Right forelimb (tissue), 1 donor: ENCODE measurements at places on chromosomes 4 and X.

DNA sequence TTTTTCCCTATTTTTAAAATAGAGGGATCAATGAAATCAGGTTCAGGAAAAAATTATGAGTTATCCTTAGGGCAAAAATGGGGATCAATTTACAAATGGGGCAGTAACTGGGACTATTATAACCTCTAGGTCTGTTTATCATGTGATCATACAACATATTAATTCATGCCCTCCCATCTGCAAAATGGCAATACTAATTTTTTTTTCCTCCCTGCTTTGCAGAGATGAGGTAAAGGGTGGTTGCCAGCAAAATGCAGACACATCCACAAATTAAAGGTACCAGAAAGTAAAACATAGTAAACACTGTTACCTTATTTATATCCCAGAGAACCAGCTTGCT lies 467 bp downstream of the HSD17B11 start:
- no peak for DNase-seq

DNA sequence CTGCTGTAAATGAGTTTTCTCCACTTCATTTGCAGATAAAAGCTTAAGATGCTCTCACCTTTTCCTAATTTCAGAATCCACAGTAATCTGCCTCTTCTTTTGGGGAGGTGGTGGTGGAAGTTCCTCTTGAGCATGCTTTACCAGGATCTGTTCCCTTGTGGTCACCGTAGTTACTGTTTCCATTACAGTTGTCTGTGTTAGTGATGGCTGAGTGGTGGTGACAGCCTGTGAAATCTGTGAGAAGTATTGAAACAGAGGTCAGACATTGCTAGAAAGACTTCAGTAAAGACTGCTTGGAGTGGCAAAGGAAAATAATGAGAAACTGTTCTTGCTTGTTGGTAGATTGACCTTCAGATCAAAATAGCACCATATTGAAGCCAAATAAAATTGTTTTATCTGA lies 666.2 kb downstream of the DMD start:
- no peak for DNase-seq

DNA sequence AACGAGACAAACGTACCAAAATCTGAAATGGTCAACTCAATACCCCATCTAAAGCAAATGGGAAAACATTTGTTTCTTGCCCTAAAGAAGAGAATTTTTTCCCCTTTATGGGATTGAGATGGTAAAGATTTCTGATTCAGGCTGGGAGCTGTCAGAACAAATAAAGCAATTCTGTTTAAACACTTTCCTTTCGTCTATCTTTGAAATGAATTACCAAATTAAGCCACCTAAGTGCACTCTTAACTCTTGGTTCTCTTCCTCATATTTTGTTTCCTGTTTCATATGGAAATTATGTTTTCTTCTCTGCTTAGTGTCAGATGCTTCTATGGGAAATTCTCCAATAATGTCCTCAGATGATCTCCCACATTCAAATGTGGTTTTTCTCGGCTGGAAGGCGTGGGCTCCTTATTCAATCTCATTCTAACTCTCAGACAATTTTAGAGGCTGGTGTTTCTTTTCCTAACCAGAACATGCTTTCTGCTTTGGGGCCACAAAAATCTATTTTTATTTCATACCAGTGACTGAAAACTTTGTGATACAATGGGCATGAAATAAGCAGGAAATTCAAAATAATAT lies 50.3 kb upstream of the HPF1 start:
- no peak for DNase-seq

GRCh38 chrX:132088864-132089263 lies 39.0 kb downstream of the FRMD7 start:
- DNase-seq, result no peak

DNA sequence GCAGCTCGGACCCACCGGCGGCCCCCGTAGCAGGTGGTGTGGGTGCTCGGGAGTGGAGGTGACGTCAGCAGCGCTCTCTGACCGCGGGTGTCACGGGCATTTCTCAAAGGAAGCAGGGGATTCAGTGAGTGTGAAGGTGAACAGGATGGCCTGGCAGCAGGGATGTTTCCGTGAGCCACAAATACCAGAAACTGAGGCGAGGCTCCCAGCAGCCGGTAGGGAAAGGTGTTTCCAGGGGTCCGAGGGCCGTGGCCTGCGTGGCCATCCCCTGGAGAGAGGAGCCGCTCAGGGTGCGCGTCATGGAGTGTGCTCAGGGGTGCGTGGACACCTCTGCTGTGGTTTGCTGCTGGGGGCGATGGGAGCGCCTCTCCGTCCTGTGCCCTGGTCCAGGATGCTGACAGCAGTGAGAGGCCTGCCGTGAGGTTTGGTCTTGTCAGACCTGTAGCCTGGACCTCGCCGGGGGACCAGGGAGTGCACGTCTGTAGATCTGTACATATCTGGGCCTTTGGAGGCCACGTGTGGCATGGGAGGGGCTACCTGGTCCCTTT lies 10.2 kb upstream of the HGFAC start:
- DNase-seq, result no peak

DNA sequence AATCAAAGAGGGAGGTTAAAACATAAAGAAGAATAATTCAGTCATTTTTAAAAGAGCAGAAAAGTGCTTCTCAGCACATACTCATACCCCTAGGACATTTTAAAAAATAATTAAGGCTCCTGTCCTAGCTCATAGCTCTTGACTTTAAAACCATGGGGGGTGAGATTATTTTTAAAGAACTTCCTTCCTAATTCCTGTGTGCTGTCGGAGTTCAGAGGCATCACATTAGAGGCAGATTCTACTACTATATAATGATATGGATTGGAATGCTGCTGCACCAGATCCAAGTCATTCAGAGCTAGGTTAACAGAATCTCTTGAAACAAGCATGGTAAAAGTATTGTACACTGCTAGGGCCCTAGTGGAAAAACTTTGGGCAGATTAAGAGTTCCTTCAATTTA lies 456.5 kb upstream of the ADGRL3 start:
- no peak for DNase-seq

GRCh38 chr4:55398461-55398860 lies 2.7 kb downstream of the TMEM165 start:
- no peak for DNase-seq
